Hematopoietic multipotent progenitor cell (in vitro differentiated cells): ENCODE measurements at places on chromosomes 16 and 17. TPM values are rescaled to one million over a fixed set of nuclear protein-coding genes. Genes with fewer than 3 reads are reported as not detected.

Gene KRTAP9-2
- not detected for total RNA-seq

Gene ZBTB4
- 17.8 TPM for total RNA-seq

Gene HSD3B7
- total RNA-seq, result 19.9 TPM

Gene TMIGD1
- not detected for total RNA-seq

Gene ENPP7
- 0.27 TPM for total RNA-seq

Gene LONP2
- total RNA-seq, result 43.9 TPM

Gene OR4D1
- total RNA-seq, result 0.81 TPM

Gene ZFP3
- 1.3 TPM for total RNA-seq

Gene RSKR
- total RNA-seq, result 8.1 TPM

Gene SLC13A5
- total RNA-seq, result under 0.01 TPM

Gene CHD9NB
- total RNA-seq, result not detected

Gene ELMO3
- 1.6 TPM for total RNA-seq

Gene CLEC19A
- total RNA-seq, result not detected

Gene CACNG4
- total RNA-seq, result not detected

Gene SLC52A1
- not detected for total RNA-seq

Gene TNFSF13
- 15.3 TPM for total RNA-seq

Gene ACE
- 14.5 TPM for total RNA-seq

Gene TBC1D26
- not detected for total RNA-seq

Gene TNP2
- total RNA-seq, result not detected

Gene SOST
- not detected for total RNA-seq

Gene NHERF2
- total RNA-seq, result 8.6 TPM

Gene MYH4
- total RNA-seq, result not detected

Gene PLA2G10
- total RNA-seq, result not detected

Gene NXN
- 1.6 TPM for total RNA-seq

Gene LRRC59
- 59.8 TPM for total RNA-seq

Gene APOBR
- 2.7 TPM for total RNA-seq

Gene CTRL
- total RNA-seq, result 2.2 TPM

Gene LRRC37A
- 15.3 TPM for total RNA-seq

Gene TPSG1
- not detected for total RNA-seq

Gene PRPSAP2
- total RNA-seq, result 24.0 TPM

Gene C16orf96
- total RNA-seq, result 0.27 TPM

Gene CACNG3
- total RNA-seq, result not detected

Gene KRT39
- total RNA-seq, result under 0.01 TPM

Gene PPP1R27
- total RNA-seq, result 1.3 TPM
